T-helper 1 cell treated with Interleukin-12 subunit alpha and Interleukin-12 subunit beta and Interleukin-4 antibody, amounts not matched to agents 30 ng/mL and 1 ng/mL, for 36 hours (primary cell): ENCODE measurements at places on chromosomes 6 and 20. TPM values are rescaled to one million over a fixed set of nuclear protein-coding genes. Genes with fewer than 3 reads are reported as not detected.

SPATA2 gene
- 10.2 and 11.0 TPM in 2 replicates for total RNA-seq

BNIP5 gene
- total RNA-seq = 0.10 TPM in 1 of 2 replicates, not detected in the other

PAX1 gene
- total RNA-seq = not detected in 2 replicates

IPCEF1 gene
- total RNA-seq = 5.4 and 6.7 TPM in 2 replicates

MMP24 gene
- 0.10 and 0.12 TPM in 2 replicates for total RNA-seq
